ENCODE measurements at places on chromosomes 1 and 21.

DNA sequence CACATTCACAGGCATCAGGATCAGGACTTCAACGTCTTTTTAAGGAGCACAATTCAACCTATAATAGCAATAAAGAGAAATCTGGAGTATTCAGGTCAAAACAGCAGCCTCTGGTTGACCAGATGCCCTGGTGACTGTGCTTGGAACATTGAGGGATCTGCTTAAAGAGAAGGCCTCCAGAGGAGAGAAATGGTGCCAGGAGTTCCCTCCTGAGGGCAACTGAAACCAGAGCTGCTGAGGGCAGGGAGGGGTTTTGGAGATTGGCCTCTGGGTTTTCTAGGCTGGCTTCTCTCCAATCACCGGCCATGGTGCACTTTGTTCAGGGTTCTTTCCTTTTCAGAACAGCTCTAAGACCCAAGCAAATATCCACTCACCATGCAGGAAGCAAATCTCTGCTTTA is 190.7 kb upstream of the KIAA0040 start:
- DNase-seq, result peak; percentile 84

DNA sequence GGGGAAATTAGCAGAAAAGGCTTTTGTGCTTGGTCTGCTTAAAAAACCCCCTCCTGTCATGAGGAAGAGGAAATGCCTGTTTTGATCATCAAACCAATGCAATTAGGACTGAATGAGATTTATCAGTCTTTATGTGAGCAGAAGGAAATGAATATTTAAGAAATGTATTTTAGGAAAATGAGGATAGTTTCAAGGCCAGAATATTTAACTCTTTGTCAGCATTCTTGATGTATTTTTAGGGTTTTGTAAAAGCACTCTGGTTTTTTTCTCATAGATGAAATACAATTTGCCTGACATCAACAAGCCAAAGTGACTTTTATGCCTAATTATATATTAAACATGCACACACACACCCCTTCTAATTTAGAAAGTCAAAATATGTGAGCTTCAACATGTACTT is 213.8 kb downstream of the GRIK1 start:
- DNase-seq, result no peak

GRCh38 chr1:191839891-191840290 is 318.4 kb upstream of the RGS18 start:
- no peak for DNase-seq

DNA sequence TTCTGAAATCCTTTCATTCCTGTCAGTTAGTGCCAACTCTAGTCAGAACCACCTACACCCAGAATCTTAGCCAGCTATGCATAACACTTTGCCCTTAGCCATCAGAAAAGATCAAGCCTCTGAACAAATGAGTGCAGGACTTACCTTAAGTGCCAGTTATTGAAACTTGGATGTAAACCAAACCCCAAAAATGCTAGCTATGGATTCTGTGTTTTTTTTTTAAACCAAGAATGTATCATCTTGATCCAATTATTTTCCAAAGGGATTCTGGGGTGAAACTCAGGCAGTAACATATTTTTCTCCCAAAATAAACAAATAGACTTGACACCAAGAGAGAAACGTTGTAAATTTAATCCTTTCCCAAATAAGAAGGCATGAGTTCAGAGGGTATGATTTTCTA is 538.6 kb upstream of the ADAMTS5 start:
- DNase-seq, result no peak

DNA sequence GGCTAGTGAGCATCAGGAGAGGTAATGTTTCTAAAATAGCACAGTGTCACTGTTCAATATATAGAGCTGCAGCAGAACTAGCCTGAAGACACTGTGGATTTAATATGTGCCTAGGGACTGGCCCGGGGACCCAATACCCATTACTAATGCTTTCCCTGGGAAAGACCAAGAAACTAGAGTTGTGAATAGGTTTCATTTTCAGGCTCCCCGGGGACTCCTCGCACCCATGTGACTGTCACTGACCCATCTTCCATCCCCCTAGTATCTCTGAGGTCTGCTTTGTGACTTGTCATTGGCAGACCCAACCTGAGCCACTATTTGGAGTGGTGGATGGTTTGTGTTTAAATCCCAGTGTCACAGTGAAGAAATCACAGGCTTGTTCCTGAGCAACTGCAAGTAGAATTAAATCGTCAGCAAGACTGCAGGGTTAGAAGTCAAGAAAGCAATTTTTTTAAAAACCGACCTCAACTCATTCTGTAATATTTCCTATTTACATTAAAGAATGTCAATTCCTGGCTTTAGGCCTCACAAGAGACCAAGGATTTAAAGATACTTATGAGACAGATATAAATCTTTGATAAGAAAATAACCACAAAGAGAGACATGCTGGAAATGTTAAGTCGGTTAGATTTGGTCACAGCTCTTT is 130.0 kb upstream of the TNR start:
- no peak for DNase-seq

DNA sequence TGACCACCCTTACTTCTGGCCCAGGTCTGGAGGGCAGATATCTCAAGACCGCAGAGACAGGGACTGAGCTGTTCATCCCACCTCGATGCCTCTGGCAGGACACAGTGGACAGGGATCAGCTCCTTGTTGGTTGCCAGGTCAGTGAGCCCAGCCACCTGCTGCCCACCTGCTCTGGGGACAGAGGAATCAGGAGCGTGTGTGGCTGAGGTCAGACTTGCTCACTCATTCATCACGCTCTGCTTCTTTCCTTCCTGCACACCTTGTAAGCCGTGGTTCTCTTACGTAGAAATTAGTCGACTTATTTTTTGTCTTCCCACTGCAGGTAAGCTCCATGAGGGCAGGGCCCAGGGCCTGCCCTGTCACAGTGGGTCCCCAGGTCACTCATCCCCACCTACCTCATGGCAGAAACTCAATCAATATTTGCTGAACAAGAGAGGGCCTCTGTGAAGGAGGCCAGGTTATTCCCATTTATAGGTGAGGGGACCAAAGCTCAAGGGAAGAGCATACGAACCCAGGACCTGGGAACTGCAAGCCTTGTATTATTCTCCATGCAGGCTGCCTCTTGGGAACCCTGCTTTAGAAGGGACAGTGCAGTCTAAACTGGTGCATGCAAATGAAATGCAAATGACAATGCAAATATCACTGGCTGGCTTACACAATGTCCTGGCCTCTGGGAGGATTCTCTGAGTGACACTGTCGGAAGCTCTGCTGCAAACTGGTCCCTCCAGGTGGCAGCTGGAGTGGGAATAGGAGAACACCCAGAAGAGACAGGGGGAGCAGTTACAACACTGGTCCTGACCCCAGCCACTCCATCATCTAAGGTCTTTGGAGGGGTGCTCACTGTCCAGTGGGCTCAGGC is 58.4 kb upstream of the PAX7 start:
- no peak for DNase-seq

DNA sequence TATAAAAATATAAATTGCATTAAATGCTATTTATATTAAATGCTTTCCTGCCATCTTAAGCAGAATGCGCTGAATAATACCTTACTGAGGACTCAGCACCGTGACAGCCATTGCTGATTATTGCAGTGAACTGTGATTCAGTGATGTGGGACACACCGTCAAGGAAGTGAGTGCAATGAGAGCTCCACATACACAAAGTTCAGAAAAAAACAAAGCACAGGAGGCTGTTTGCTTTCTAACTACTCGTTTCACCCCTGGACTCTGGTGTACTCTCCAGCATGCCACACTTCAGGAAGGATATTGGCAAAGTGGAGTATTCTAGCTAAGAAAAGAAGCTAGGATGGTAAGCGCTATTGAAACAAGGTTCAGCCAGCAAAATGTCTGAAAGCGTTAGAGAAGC is 57.4 kb upstream of the CXADR start:
- no peak for DNase-seq

DNA sequence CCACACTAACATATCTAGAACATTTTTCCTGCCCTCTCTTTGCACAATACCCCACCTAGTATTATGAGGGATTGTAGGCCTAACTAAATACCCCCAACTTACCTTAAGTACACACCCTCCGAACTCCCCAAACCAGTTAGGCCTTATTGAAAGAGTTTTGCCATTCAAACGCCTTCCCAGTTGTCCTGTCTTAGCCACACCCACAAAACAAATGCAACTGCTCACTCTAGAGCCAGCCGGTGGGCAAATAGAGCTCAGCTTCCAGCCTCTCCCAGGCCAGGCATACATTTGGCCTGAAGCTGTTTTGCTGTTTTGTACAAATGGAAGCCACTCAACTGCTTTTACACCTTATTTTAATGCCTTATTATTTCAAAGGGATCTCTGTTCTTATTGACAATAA is 224.2 kb upstream of the RUNX1 start:
- peak; percentile 6 for DNase-seq

GRCh38 chr1:168865850-168866620 is 137.0 kb upstream of the DPT start:
- no peak for DNase-seq

GRCh38 chr1:87513255-87513654 is 184.6 kb downstream of the LMO4 start:
- no peak for DNase-seq

DNA sequence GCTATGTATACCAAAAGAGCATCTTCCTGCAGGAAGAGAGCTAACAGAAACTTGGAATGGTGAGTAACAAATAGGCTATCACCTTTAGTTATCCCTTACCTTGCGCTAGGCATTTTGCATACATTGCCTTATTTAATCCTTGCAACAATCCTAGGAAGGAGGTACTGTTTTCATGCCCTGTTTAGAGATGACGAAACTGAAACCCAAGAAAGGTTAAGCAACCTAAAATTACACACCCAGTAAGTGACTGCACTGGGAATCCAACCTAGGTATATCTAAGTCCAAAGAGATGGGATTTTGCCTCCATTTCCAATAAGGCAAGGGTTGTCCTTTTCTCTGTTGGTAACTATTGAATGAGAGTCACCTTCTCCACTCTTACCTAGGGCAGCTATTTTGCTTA is 144.5 kb downstream of the TM2D1 start:
- DNase-seq, result no peak

GRCh38 chr21:39616211-39616772 is 3.6 kb downstream of the B3GALT5 start:
- no peak for DNase-seq

GRCh38 chr1:236836157-236836556 is 41.1 kb downstream of the MTR start:
- no peak for DNase-seq

DNA sequence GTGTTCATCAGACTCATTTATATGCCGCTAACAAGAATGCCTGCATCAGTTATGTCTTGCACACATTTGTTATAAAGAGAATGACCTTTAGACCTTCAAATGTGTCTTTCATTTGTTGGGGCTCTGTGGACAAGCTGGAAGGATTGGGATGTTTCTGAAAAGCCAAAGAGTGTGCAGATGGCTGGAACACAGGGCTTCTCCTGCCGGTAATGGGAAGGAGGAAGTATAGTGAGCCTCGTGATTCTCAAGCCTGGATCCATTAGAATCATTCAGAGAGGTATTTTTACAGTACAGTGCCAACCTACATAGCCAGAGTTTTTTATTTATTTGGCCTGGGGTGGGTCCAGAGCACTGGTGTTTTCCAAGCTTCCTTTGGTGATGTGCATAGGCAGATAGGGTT is 40.6 kb upstream of the ATP1A1 start:
- DNase-seq, result no peak

GRCh38 chr1:205373022-205373797 is 16.5 kb upstream of the KLHDC8A start:
- DNase-seq, result no peak

GRCh38 chr1:55582084-55582483 is 366.9 kb upstream of the USP24 start:
- no peak for DNase-seq

Data from NCI-H1092 treated with DMSO at 0.1 percent for 48 hours (cell line).